Activated naive CD8-positive, alpha-beta T cell treated with anti-CD3 and anti-CD28 coated beads, Interleukin-2, amount 10 ng/mL, durations not matched to agents 7 days and 5 days (primary cell): ENCODE measurements at places on chromosomes 3 and 15.

GRCh38 chr3:133895208-133896001 is at the start of gene RAB6B:
Gene RAB6B, minus strand, starts transcription at chr3:133895882. Its CDS starts 416 bp downstream, at chr3:133895466.
- DNase-seq, result peak; percentile 53

DNA sequence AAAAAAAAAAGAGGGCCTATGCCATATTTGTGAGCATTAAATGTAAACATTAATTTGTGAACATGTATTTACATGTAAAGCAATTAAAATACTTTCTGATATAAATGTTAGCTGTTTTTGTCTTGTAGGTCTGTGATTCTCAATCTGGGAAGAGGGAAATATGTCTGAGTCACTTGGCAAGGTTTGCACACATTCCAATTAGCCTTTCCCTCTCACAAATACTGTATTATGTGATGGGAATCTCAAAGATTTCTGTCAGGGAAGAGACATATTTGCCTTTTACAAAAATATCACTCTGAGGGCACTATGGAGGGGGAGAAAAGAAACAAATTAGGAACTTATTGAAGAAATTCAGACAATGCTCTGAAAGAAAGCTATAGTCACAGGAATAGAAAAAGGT is 483.6 kb downstream of the GBE1 start:
- no peak for DNase-seq

DNA sequence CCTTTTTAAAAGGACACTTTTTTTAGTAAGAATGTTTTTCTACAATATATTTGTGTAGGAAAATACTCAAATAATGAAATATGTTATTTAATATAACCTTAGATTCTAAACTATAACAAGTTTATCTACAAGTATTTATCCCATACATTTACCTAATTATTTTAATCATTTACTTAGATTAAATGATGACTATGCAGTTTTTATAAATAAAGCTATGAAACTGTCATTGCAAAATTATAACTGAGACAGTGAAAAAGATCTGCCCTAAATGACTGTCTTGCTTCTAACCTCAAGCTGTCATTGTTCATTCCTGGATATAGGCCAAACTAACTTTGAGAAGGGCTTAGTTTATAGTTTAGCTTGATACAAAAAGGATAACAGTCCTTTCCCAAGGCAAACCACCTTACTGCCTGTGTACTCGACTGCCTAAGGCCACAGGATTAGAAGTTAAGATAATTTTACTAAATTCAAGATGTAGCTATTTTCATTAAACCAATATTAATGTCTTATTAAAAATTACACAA is 84.1 kb downstream of the GLDN start:
- no peak for DNase-seq

GRCh38 chr3:192915722-192916121 is 1.9 kb downstream of the MB21D2 start:
- DNase-seq, result no peak

- no peak for DNase-seq
These were observed 52.8 kb downstream of the CLASP2 start for GRCh38 chr3:33665294-33665693.

DNA sequence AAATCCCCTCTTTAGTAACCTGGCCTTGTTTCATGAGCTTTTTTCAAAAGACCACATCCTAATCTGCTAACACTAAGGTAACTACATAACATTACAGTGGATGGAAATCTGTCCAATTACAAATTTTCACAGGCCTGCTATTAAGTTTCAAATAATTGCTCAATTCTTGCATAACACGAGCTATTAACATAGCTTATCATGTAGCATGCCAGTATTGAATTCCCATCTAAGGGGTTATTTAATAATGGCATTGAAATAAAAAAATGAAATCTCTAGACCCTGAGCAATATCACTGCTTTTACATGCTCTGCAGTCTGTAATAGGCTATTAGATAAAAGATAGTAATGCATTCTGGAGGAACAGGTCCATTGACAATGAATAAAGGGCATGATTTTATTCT is 748.3 kb upstream of the NECTIN3 start:
- DNase-seq, result no peak

- DNase-seq, result no peak
These were observed 413.9 kb downstream of the RBMS3 start for GRCh38 chr3:29694783-29695182.

GRCh38 chr3:19540464-19540863 is 392.2 kb downstream of the KCNH8 start:
- DNase-seq, result no peak

DNA sequence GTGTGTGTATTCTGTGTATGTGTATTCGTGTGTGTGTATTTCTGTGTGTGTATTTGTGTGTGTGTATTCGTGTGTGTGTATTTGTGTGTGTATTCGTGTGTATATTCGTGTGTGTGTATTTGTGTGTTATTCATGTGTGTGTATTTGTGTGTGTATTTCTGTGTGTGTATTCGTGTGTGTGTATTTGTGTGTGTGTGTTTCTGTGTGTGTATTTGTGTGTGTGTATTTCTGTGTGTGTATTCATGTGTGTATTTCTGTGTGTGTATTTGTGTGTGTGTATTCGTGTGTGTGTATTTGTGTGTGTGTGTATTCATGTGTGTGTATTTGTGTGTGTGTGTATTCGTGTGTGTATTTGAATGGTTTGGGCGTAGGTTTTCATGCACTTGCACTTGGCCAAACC is 405.4 kb downstream of the SOX2 start:
- no peak for DNase-seq

GRCh38 chr15:47791161-47791560 is 73.9 kb downstream of the SEMA6D start:
- DNase-seq, result no peak

DNA sequence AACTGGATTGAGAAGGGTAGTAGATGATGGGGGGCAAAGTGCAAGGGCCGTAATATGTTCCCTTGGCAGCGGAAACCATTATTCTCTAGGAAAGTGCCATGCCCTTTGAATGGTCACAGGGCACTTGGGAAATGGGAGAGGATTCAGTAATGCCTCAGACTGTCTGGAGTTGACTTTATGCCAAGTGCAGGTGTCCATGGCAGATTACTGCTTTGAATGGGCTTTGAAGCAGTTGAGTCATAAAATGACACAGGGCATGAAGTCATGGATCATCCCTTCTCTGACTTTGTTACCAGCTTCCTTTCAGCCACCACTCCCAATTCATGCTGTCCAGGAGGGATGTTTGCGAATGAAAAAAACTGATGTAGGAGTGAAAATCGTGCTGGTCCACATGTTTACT is 20.1 kb downstream of the AADACL2 start:
- DNase-seq, result no peak

DNA sequence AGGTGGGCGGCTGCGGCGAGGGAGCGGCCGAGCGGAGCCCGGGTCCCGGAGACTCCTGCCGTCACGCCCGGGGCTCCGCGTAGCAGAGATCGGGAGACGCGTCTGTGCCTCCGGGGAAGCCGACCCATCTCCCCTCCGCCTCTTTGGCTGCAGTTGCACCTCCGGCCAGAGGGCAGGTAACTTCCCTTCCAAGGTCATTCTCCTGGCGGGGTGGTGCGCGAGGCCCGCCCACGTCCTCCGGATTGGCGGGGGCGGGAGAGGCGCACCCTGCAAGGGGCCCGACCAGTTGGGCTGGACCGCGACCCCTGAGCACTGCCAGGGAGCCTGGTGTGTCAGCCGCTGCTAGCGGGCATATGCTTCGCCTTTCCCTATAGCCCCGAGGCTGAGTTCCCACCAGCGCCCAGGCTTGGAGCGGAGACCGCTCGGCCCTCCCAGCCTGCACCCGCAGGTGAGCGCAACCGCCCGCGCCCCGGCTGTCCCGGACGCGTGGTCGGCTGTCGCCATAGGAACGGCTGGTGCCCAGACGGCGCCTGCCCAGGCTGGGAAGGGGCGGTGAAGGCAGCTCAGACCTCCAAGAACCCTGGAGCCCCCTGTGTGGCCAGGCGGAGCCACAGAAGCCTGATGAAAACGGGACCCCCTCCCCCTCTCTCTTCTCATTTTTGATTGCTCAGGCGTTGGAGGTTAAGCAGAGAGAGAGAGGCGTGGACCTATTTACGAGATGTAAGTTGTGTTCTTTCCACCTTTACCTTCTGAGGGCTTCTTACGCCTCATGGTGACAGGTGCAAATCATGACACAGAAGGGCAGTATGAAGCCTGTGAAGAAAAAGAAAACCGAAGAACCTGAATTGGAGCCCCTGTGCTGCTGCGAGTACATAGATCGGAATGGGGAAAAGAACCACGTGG is 453 bp downstream of the ZDHHC23 start:
- DNase-seq, result peak; percentile 56

GRCh38 chr3:152780553-152780952 is 54.4 kb upstream of the P2RY1 start:
- DNase-seq, result no peak

DNA sequence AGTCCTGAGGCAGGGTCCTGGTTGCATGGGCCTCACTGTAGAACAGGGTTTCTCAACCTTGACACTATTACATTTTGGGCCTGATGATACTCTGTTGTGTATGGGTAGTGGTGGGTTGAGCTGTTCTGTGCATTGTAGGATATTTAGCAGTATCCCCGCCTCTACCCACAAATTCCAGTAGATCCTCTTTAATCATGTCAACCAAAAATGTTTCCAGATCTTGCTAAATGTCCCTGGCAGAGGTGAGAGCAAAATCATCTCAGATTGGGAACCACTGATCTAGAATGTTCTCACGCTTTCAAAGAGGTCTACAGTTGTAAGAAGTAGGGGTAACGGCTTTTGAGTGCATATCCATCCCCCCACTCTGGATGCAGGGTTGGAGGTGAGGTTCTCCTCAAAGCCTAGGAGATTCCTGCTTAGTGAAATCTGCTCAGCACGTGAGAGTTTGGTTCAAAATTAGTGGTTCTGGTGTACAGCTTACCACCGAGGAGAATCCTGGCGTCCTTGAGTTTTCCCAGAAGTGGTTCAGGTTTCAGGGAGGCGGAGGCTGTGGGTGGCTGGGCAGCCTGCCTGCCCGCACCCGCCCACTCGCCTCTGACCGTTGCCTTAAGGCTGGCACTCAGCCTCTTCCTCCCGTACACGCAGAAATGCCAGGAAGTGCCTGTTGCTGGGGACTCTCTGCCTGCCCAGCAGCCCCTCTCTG is 5.3 kb downstream of the ACVR2B start:
- no peak for DNase-seq

DNA sequence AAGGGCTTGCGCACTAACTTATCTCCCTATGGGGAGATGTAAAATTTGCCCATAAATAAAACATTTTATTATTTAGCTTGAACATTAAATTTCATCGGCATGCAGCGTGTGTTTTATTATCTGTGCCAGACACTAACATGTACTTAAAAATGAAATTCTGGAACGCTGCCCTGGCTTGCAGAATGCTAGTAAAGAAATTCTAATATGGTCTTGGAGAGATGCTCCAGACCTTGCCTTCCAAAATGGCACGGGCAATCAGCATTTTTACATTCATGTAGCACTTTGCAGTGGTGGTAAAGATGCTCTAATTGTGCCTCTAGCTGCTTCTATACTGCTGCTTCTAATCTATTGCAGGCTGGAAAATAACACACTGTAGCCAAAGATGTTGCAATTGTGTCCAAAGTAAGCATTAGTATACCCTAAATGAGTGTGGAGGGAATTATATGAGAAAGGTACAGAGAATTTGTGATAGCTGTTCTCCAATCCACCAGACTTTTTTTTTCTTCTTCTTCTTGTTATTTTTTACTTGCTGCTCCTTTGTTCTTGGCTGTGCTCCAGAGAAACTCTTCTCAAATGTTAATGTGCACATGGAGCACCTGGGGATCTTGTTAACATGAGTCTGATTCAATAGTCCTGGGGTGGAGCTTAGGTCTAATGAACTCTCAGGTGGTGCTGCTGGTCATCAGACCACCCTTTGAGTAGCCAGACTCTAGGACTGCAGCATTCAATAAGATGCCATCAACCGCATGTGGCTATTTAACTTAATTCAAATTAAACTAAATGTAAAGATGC is 47.3 kb downstream of the CRABP1 start:
- no peak for DNase-seq

GRCh38 chr15:38695249-38696108 is 130.9 kb upstream of the RASGRP1 start:
- DNase-seq, result no peak

DNA sequence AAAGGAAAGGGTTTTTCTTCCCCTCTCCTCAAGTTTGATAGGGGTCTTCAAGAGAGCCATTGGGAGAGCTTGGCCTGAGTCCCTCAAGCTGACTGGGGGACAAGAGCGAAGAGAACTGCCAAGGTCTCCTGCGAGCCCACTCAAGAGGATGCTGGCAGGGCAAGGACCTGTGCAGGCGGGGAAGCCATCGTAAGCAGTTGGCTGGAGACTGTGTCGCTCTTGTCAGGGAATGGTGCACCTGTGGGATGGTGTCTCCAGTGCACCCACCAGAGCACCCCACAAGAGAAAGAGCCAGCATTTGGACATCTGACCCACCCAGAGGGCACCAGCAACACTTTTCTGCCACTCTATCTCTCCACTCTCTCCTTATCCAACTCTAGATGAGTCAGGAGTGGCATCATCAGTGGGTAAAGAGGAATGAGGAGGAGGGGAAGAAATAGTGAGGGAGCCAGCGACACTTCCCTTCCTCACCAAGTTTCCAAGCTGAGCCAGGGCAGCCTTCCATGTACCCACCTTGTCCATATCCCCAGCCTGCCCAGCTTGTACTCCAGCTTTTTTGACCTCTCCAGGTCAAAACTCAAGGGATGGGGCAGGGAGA is 13.6 kb upstream of the XIRP1 start:
- no peak for DNase-seq

GRCh38 chr3:177512945-177513814 is 315.9 kb upstream of the TBL1XR1 start:
- DNase-seq, result no peak

- no peak for DNase-seq
These were observed 9.7 kb upstream of the NCKIPSD start for GRCh38 chr3:48695393-48695753.

DNA sequence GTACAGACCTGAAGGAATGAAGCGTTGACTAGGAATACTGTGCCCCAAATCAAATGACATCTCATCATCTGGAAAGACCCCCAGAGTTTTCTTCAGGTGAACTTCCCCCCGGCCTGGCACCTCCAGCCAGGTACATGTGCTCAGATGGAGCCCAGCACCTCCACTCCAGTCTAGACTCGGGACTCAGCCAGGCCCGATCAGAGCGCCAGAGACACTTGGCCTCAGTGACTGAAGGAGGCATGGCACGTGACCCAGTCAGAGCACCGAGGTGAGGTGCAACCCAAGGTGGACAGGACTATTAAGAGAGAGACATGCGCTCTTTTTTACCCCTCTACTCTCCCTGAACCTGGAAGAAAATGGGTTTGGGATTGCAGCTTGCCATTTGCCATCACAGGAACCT is 48.5 kb downstream of the CD47 start:
- DNase-seq, result no peak

GRCh38 chr15:75397494-75397893 is 29.1 kb upstream of the MAN2C1 start:
- no peak for DNase-seq

- no peak for DNase-seq
These were observed 432.7 kb upstream of the ALCAM start for GRCh38 chr3:104933972-104934371.
